Fibroblast of skin of scalp (primary cell): ENCODE measurements at places on chromosomes 12 and 14.

DNA sequence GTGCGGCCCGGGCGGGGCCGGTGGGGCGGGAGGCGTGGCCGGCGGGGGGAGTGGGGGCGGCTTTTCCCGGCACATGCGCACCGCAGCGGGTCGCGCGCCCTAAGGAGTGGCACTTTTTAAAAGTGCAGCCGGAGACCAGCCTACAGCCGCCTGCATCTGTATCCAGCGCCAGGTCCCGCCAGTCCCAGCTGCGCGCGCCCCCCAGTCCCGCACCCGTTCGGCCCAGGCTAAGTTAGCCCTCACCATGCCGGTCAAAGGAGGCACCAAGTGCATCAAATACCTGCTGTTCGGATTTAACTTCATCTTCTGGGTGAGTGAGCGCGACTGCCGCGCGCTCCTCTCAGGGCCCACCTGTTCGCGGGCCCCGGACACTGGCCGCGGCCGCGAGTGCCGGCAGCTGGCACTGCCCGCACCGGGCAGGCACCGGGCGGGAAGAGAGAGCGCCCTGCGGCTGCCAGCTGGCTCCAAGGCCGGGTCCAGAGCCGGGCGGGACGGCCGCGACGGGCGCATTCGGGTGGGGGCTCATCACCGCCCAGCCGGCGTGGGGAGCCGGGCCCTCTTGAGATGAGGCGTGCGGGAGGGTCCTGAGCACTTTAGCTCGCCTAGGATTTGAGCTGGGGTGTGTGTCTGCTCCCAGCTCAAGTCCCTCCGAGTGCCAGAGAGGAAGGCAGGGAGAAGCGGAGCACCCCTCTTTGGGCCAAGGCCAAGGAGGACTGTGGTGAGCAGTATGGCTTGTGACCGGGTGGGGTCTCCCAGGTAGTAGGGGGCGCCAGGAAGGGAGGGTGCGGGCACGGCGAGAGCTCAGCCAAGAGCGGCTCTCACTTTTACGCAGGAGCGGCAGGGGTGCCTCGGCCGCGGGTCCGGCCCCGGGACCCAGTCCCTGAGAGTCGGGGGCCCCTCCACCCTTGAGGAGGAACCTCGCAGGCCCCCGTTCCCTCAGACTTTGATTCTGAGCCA lies at the start of gene CD9:
Gene CD9 (plus strand): TSS at position 145 of the 957 bp plus-strand sequence. CDS start 100 bp downstream, at position 245.
- no peak for DNase-seq

DNA sequence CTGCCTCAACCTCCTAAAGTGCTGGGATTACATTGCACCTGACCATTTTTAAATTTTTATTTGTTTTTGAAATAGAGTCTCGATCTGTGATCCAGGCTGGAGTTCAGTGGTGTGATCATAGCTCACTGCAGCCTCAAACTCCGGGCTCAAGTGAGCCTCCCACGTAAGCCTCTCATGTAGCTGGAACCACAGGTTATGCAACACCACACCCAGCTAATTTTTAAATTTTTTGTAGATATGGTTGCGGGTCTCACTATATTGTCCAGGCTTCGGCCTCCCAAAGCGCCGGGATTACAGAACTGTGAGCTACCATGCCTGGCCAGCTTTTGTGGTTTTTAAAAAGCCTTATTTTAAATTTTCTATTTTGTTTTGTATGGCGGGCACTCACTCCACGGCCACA lies 2.2 kb upstream of the DRAM1 start:
- no peak for DNase-seq

- peak; percentile 60 for DNase-seq
Observed at GRCh38 chr12:57089271-57090245, 644 bp downstream of the NAB2 start.

DNA sequence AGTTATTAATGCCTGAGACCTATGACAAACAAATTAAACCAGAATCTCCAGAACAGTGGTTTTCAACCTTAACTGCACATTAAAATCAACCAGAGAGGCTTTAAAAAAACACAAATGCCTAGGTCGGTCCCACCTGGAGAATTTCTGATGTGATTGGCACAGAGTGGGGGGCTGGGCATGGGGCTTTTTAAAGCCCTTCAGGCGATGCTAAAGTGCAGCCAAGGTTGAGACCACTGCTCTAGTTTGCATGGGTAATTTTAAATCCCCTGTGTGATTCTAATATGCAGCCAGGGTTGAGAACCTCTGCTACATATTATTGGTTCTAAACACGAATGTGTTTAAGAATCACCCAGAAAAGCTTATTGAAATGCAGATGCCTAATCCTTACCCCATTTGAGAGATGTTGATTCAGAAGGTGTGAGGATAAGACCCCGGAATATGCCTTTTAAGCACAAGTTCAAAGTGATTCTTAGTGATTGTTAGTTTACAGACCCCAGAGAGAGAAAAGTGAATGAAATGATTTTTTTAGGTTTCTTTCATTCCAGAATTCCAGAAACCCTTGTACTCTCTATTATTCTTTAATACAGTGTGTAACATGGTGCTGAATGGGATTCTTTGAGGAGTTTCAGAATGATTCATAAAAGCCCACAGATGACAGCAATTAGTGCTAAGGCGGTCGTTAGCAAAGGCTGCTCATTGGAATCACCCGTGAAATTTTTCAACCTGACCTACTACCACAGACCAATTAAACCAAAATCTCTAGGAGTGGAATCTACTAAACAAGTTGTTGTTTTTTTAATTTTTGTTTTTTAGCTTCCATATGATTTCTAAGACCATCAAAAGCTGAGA lies 44.9 kb downstream of the LIN7A start:
- peak; percentile 72 for DNase-seq

DNA sequence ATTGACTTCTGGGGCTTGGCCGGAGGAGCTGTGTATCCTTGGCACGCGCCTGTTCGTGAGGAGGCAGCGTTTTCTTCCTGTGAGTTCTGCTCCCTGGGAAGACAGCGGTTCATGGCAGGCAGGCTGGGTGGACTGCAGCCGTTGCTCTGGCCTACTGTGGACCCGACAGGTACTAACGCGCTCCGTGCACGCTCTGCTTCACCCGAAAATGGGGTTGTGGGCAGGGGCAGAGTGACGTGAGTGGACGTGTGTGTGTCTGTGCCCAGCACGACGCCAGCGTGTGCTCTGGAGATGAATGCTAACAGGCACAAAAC lies 179.1 kb downstream of the KIF26A start:
- DNase-seq, result no peak

DNA sequence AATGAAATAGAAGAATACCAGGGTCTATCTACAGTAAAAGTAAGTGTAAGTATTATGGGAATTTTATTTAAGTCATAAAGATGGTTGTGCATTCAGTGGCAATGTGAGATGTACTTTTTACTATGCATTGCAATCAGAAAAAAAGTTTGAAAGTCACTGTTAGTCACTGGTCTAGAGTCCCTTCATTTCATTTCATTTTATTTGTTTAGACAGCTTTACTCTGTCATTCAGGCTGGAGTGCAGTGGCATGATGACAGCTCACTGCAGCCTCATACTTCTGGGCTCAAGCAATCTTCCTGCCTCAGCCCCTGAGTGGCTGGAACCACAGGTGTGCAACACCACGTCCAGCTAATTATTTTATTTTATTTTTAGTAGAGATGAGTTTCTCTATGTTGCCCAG lies 42.6 kb downstream of the TGFB3 start:
- no peak for DNase-seq

GRCh38 chr12:19462406-19462805 lies 23.1 kb downstream of the AEBP2 start:
- no peak for DNase-seq

- DNase-seq, result peak; percentile 80
Observed at GRCh38 chr12:49705479-49706134, 1.6 kb downstream of the FMNL3 start.

DNA sequence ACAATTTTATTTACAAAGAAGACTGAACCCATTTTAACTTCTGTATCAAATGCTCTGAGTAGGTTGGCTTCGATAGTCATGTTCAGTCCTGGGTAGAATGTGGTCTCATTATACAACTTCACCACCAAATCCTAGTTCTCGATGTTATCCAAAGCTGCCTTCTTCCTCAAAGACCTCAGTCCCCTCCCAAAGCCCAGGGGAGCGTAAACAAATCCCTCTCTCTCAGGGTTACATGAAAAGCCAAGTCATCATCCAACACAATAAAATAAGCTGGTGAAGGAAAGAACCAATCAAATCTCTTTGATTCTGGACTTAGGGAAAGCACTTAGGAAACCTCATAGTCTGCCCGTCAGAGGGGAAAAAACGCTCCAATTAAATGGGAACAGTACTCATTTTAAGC lies 9.1 kb downstream of the PTCSC3 start:
- DNase-seq, result no peak

DNA sequence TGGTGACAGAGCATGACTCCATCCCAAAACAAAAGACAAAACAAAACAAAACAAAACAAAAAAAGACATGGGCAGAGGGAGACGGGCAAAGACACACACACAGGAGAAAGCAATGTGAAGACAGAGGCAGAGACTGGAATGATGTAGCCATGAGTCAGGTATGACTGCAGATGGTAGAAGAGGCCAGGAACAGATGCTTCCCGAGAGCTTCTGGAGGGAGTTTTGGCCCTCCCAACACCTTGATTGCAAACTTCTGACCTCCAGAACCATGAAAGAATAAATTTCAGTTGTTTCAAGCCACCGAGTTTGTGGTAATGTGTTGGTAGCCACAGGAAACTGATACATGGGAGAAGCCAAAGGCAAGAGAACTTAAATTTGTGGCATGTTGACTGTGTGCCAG lies 27.1 kb downstream of the VWF start:
- no peak for DNase-seq

- no peak for DNase-seq
Observed at GRCh38 chr14:41699486-41699885, 92.8 kb downstream of the LRFN5 start.

GRCh38 chr12:111040690-111041089 lies 120.3 kb upstream of the MYL2 start:
- DNase-seq, result no peak

GRCh38 chr14:61568572-61569011 lies 126.7 kb upstream of the HIF1A start:
- no peak for DNase-seq

- DNase-seq, result peak; percentile 68
Observed at GRCh38 chr12:64186789-64187188, 35.3 kb downstream of the KICS2 start.

DNA sequence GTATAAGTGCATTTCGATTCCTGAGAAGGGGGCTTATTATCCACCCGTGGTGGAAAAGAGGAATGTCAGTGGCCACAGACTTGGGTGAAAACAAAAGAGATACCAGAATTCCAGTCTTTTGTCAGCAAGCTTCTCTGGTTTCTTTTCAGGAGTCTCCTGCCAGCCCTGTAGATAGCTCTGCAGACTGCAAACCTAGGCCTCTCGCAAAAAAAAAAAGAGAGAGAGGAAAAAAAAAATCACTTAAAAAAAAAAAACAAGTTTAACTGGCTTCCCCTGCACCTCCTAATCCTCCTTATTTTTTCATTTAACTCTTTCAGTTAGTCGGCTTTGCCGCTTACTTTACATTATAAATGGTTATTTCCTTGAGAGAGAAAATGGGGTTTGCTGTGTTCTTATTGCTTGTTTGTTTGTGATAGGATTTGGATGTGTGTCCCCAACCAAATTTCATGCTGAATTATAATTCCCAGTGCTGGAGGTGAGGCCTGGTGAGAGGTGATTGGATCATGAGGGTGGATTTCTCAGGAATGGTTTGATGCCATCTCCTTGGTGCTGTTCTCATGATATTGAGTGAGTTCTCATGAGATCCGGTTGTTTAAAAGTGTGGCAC lies 170.0 kb downstream of the BCL11B start:
- DNase-seq, result no peak

- peak; percentile 15 for DNase-seq
Observed at GRCh38 chr14:94936901-94937685, 167.2 kb upstream of the GSC start.

GRCh38 chr12:108352591-108352990 lies 13.5 kb upstream of the CMKLR1 start:
- DNase-seq, result no peak

DNA sequence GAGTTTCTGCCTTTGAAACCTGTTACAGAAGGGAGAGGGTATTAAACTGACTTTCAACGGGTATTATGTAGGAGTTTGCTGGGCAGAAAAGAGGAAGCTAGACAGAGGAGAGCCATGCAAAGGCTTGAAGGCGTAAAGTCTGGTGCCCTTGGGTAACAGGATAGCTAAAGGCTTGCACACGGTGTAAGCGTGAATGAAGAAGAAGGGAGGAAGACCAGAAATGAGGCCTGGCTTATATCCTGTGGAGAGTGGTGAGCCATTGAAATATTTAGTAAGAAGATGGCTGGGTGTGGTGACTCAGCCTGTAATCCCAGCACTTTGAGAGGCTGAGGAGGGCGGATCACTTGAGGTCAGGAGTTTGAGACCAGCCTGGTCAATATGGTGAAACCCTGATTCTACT lies 22.6 kb downstream of the SUDS3 start:
- DNase-seq, result no peak

DNA sequence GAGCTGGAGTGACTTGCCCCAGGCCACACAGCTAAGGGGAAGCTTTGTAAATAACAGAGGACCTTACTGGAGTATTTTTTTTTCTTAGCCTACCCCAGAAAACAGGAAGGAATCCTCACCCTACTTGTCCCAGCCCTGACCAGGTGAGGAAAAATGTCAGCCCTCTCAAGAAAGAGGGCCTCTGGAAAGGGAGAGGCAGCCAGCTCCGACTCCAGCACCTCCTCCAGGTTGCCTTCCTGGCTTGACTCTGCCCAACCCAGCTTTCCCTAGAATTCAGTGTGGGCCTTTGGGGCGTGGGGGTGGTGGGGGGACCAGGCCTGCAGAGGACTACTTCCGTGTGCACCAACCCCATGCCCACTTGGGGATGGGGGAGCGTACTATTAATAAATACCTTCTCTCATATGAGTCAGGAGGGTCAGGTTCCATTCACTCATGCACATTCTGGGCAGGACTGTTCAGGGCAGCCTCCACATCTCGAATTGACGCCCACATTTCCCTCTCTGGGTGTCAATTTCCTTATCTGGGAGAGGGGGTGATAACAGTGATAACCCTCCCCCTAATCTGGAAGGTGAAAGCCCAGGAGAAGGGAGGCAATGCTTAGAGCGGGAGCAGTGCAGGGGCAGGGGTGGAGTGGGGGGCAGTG lies 5.2 kb downstream of the RHOF start:
- DNase-seq, result no peak

- DNase-seq, result peak; percentile 84
Observed at GRCh38 chr12:52903285-52903854, 1.5 kb downstream of the KRT8 start.

DNA sequence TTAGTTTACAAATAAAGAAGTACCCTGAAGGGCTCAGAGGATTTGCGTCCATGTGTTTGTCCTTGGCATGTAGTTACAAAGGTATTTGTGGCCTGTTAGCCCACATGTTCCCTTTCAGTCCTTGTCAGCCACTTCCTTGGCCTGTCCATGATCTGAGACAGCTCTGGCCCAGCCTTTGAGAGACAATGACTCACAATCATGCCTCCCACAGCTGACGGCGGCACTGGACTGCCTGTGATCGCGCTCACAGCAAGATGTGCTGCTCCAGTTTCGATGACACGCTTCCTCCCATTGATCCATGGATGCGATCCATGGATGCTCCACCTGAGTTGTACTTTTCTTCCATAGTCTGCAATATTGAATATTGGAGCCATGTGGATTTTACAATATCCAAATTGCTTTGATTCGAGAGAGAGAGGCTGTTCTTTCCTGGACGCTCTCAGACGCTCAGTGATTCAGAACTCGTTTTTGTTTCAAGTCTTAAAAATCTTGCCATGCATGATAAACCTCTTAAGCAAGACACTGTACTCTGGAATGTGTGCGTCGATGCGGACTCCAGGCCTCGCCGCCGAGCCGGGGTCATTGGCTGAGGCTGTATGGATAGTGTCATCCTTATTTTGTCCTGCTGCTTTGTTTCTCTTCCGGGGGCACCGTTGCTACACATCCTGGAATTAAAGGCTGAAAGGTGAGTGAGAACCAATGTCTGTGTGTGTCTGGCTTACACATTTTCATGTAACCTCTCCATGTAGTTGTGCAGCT lies 220.1 kb downstream of the GLT1D1 start:
- no peak for DNase-seq

GRCh38 chr12:124758266-124759220 lies 105.1 kb downstream of the SCARB1 start:
- DNase-seq, result no peak
